ENCODE measurements at places on chromosomes 6 and 20. TPM values are rescaled to one million over a fixed set of nuclear protein-coding genes. Genes with fewer than 3 reads are reported as not detected.
A peak's percentile ranks its signal among the peaks of the same experiment; 100 is the strongest.

DNA sequence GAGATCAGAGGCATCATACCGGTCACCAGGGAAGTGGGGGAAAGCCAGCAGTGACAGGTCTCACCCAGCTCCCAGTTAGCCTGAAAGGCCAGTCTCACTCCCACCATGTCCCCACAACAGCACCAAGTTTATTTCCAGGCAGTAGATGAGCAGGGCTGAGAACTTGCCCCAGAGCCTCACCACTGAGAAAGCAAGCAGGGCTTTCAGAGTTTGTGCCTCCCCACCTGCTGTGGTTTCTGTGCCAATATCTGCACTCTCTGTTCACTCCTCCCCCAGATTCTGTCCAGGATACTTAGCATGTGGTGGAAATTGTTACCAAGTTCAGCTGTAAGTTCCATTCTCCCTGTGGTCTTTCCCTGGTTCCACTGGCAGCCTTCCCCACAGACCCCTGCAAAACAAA is 255.0 kb upstream of the HTR1E start:
- H3K27me3 ChIP-seq: no peaks in the 10 kb centered on the region
- DNase-seq: no peak
- H3K4me3 ChIP-seq: no peak overlapping the region
- H3K27ac ChIP-seq: no peak overlapping the region
- no peaks in the 10 kb centered on the region for H3K4me1 ChIP-seq

Gene CYP24A1
- not detected for total RNA-seq

GRCh38 chr20:1952737-1953530 is 40.9 kb downstream of the PDYN start:
- no peak for DNase-seq
- no peaks in the 10 kb centered on the region for H3K36me3 ChIP-seq
- no peak overlapping the region for H3K4me3 ChIP-seq
- no peak overlapping the region for H3K27ac ChIP-seq
- H3K27me3 ChIP-seq: peaks cover 11% of the 10 kb centered on the region

DNA sequence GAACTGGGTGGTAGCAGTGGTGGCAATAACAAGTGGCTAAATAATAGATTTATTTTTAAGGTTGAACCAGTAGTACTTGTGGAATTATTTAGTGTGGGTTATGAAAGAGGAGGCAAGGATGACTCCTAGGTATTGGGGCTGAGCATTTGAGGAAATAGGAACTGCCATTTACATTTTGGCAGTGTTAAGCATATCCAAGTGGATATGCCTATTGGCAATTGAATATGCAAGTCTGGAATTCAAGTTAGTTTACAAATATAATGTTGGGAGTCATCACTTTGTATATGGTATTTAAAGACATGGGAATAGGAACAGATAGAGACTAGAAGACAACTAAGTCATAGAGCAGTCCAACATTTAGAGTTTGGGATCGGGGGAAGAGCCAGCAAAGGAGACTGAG is 25.9 kb downstream of the PEX3 start:
- no peak for DNase-seq
- no peak overlapping the region for H3K27ac ChIP-seq
- no peaks in the 10 kb centered on the region for H3K27me3 ChIP-seq
- H3K4me3 ChIP-seq: no peak overlapping the region
- H3K4me1 ChIP-seq: no peaks in the 10 kb centered on the region

DNA sequence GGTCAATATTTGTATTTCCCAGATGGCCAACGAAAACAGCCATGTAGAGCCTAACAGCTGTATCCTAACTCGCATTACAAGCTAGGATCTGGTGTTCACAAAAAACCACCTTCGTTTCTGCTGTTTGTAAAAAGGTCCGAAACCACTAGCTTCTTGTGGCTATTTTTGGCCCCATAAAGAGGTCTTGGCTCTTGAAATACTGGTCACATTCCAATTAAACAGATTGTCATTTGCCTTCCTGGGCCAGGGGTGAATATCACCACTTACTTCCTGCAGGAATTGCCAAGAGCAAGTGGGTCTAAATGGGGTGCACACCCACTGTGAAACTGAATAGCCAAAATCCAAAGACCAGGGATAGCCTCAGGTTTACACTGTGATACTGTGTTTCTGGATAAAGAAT is 48.2 kb downstream of the TSHZ2 start:
- no peaks in the 10 kb centered on the region for H3K27me3 ChIP-seq
- H3K27ac ChIP-seq: peak overlapping the region; percentile 93
- no peak for DNase-seq
- no peak overlapping the region for H3K4me3 ChIP-seq
- peaks cover 41% of the 10 kb centered on the region for H3K36me3 ChIP-seq

DNA sequence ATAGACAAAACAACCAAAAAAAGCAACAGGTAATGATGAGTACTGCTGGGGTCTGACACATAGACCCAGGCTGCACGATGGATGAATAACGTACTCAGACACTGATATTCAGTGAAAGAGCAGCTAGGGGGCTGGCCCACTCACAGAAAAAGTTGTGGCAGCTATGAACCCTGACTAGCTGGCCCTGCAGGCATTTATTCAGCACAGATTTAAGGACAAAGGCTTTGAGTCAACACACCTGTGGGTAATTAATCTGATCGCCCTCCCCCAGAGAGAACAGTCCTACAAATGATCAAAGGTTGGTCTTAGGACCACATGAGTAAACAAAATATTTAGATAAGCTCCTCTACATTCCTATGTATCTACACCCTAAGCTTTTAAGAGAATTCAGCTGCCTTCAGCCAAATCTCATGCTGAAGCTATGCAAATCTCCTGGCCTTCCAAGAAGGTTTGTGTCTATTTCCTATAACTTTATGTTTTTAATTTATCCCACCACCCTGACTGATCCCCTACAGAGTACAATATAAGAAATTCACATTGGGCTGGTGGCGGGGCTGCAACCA is 81.7 kb upstream of the NXT1 start:
- H3K4me1 ChIP-seq: no peaks in the 10 kb centered on the region
- no peak overlapping the region for H3K27ac ChIP-seq
- H3K27me3 ChIP-seq: peaks cover 8% of the 10 kb centered on the region

DNA sequence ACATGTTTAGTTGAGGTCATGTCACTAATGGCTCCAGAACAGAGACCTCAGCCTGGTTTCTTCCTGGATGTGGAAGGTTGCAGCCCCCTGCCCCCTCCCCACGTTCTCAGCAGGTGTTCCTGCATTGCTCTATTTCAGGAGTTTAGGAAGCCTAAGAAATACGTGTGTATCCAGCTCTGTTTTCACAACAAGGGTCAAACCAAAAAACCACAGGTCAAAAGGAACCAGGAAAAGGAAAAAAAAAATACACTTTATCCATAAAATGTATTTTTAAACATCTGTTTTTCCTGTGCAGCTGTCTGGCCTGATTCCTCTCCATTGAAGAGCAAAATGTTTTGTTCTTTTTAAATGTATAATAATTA is 107.9 kb upstream of the PLEKHG1 start:
- H3K27me3 ChIP-seq: peaks cover 6% of the 10 kb centered on the region
- no peak overlapping the region for H3K4me3 ChIP-seq
- no peak for DNase-seq
- H3K4me1 ChIP-seq: peaks cover 9% of the 10 kb centered on the region
- H3K27ac ChIP-seq: no peak overlapping the region

GRCh38 chr6:31922942-31923341 is 4.6 kb upstream of the C2 start:
- DNase-seq: peak; percentile 71
- H3K27me3 ChIP-seq: no peaks in the 10 kb centered on the region

DNA sequence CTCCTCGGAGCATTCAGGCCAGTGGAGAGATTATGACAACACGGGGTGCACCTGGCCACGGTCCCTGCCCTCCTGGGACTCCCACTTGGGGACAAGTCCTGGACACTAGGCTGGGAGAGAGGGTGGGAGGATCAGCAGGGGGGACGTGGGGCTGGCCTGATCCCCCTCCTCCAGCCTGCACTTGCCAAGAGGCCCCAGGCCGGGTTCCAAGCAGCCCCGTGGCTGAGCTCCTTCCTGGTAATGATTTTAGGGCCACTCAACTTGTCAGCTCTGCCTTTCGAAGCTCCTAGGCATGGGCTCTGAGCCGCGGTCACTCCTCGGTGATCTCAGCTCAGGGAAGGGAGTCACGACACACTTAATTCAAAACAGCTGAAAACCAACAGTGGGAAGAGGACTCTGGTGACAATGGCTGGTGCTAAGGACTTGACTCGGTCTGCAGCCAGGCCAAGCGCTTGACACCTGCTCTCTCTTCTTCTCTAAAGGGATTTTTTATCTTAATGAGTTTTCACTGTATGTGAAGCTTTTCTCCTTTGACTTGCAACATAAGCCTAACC is 161.7 kb downstream of the BMP7 start:
- H3K4me3 ChIP-seq: no peak overlapping the region
- H3K4me1 ChIP-seq: no peaks in the 10 kb centered on the region
- peaks cover 12% of the 10 kb centered on the region for H3K27me3 ChIP-seq
- H3K27ac ChIP-seq: no peak overlapping the region

DNA sequence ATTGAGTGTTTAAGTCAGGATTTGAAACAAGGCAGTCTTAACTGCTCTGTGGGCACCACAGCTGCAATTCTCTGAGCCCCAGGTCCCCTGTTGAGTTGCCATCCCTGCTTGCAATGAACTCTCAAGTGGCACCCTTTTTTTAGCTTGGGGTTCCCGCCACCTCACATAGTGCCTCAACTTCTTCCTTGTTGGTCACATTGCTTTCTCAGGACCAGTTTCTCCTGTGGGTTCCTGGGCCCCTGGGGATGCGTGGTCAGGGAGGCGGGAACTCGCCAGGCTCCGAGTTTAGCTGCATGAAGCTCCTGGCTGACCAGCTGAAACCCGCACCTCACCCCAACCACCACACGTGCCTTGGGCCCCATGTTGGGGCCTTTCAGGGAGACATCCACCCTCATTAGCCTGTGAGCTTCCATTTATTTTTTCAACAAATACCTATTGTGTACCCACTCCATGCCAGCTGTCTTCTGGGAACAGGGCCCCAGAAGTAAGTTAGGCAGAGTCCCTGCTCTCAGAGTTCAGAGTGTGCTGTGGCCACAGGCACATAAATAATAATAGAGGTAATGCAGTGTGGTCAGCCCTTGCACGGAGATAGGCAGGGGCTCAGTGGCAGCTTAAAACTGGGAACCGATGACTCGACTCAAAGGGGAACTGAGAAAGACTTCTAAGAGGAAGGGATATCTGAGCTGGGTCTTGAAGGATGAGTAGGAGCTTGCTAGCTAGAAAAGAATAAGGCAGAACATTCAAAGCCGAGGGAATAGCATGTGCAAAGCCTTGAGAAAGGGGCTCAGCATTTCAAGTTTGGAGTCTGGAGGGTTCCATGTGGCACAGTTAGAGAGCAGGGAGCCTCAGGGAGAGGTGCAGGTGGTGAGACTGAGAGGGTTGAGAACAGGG is 33.9 kb upstream of the FAM83D start:
- no peak overlapping the region for H3K4me3 ChIP-seq
- peaks cover 7% of the 10 kb centered on the region for H3K36me3 ChIP-seq
- H3K27ac ChIP-seq: peak overlapping the region; percentile 18

- H3K27me3 ChIP-seq: peaks cover 2% of the 10 kb centered on the region
- no peak overlapping the region for H3K4me3 ChIP-seq
- H3K27ac ChIP-seq: no peak overlapping the region
- H3K4me1 ChIP-seq: no peaks in the 10 kb centered on the region
These were observed 124.3 kb downstream of the MYLK4 start for GRCh38 chr6:2626401-2626800.

- H3K4me3 ChIP-seq: no peak overlapping the region
- H3K27me3 ChIP-seq: peaks cover 5% of the 10 kb centered on the region
- H3K36me3 ChIP-seq: no peaks in the 10 kb centered on the region
- H3K27ac ChIP-seq: no peak overlapping the region
- no peaks in the 10 kb centered on the region for H3K4me1 ChIP-seq
- no peak for DNase-seq
These were observed 34.2 kb downstream of the PAX1 start for GRCh38 chr20:21739682-21740081.

Gene GSTA1
- total RNA-seq: not detected

Gene RPN2
- total RNA-seq: 102 TPM

Gene GGTLC1
- not detected for total RNA-seq

GRCh38 chr6:84062519-84063154 is 29.1 kb downstream of the MRAP2 start:
- no peaks in the 10 kb centered on the region for H3K27me3 ChIP-seq
- DNase-seq: no peak
- H3K4me3 ChIP-seq: no peak overlapping the region
- no peak overlapping the region for H3K27ac ChIP-seq

DNA sequence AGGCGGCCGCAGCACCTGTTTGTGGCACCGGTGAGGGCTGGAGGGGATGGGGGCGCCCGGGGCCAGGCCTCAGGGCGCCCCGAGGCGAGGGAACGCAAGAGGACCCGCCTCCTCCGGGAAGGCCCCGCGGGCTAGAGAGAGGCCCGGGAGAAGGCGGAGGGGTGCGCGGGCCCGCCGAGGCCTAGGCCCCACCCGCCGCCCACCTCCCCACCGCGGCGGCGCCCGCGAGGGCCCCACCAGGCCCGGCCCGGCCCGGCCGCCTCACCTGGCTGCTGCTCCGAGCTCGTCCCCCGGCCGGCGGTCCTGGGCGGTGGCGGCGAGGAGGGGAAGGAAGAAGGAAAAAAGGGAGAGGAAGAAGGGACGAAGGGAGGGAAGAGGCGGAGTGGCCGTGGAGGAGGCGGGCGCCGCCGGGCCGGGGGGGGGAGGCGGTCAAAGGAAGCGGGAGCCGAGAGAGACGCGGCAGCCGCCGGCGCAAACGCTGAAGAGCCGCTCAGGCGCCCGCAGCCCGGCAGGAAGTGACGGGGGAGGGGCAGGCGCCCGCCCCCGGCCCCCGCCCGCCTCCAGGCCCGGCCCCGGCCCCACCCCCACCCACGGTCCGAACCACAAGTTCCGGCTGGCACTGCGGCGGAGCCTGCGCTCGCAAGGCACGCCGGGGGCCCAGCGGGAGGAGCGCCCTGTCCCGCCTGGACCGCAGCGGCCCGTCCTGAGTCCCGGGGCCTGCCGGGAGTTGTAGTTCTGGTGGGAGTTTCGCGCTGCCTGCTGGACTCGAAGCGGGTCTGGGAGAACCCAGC is at the start of gene STAU1:
TSS of gene STAU1 (minus strand) at position 484 of the 791 bp plus-strand sequence. CDS start 22,133 bp downstream, outside the sequence.
- peak within 1 kb of the TSS; percentile 82 for H3K4me3 ChIP-seq
- H3K4me1 ChIP-seq: peaks cover 36% of the 10 kb centered on the region
- peak; percentile 95 for DNase-seq
- H3K27ac ChIP-seq: peak within 1 kb of the TSS; percentile 90
- no peaks in the 10 kb centered on the region for H3K27me3 ChIP-seq

GRCh38 chr20:50169329-50169823 is 15.9 kb upstream of the PEDS1 start:
- H3K4me3 ChIP-seq: no peak overlapping the region
- H3K36me3 ChIP-seq: no peaks in the 10 kb centered on the region
- H3K4me1 ChIP-seq: peaks cover 15% of the 10 kb centered on the region
- no peak overlapping the region for H3K27ac ChIP-seq
- peaks cover 11% of the 10 kb centered on the region for H3K27me3 ChIP-seq

Data from activated naive CD4-positive, alpha-beta T cell treated with anti-CD3 and anti-CD28 coated beads for 36 hours (primary cell).